ENCODE measurements at places on chromosomes 7 and 10.

DNA sequence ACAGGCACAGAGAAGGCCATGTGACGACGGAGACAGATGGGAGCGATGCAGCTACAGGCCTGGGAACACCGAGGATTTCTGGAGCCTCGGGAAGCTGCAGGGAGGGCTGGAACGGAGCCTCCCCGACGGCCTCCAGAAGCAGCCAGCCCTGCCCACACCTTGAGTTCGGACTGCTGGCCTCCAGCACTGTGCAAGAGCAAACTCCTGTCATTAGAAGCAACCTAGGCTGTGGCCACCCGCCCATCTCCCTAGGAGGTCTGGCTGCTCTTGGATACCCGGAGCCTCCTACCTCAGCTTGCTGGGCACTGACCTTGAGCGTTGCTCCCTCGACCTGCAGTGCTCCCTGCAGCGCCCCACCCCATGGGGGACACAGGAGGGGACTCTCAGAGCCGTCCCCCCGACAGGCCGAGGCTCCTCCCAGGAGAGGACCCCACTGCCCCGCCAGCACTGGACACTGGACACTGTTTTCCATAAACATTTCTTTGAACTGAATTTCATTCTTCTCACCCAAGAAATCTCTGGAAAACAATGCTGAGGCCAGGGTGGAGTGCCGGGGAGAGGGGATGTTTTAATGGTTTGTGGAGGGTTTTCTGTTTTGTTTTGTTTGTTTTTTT is 22.5 kb upstream of the TNRC18 start:
- no peak for DNase-seq

DNA sequence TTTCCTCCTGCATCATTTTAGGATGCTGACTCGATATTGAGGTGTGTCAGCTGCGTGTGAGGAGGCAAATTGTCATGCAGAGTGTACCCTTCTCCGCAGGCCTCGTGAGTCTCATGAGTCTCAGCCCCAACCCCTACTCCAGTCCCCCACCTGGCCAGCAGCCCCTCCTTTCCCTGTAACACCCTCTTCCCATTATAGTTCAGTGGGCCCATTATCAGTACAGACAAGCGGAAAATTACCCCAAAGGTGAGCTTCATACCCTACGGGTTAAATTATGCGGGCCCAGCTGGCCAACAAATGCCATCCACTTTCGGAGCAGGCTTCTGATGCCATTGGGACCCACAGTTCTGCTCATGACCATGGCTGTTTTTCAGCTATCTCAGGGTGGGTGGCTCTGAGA is 25.2 kb downstream of the SFTPD start:
- no peak for DNase-seq

- no peak for DNase-seq
Measured at GRCh38 chr10:8637640-8638039, 583.2 kb downstream of the GATA3 start.

GRCh38 chr10:91006001-91006751 is 85.3 kb upstream of the ANKRD1 start:
- DNase-seq = peak; percentile 19

DNA sequence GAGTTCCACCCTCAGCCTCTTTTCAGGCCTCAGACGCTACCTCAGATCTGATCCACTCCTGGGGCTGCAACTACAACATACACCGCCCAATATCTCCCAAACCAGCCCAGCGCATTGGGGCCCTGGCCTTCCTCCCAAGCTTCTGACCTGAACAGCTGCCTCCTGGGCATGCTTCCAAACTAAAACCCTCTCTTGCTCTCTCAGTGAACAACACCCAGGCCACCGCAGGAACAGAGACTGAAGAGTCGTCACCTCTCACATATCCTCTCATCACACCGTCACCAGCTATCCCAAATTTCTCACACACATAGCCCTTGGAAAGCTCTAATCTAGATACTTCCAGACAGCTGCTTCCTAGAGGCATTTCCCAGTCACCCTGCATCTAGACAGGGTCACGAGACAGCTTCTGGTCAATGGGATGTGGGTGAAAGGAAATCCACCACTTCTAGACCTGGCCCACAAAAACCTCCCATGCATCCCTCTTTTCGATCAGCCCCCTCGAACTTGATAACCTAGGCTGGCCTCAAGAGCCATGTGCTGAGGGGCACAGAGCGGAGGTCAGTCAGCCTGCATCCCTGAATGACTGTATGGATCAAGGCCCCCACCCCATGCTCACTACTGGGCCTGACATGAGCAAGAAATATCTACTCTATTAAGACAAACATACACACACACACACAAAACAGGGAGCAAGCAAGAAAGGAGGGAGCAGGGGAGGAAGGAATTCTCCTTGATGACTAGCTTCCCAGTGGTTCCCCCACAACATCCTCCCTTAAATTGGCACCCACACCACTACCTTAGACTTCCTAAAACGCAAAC is 1.8 kb downstream of the PARP12 start:
- DNase-seq = no peak

DNA sequence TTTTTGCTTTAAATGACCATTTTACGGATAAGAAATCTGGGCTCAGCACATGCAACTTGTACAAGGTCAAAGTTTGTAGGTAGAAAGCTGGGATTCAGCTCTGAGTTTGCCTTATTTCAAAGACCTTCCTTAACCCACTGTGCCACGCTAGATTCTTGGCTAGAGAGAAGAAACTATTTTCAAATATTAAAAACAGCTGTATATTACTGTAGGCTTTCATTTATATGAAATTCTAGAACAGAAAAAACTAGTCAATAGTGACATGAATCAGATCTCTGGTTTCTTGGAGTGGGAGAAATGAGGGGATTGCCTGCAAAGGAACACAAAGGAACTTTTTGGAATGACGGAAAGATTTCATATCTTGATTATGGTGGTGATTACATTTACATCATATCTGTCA is 53.0 kb upstream of the C1GALT1 start:
- no peak for DNase-seq

- no peak for DNase-seq
Measured at GRCh38 chr10:33547976-33548375, 213.5 kb upstream of the NRP1 start.

DNA sequence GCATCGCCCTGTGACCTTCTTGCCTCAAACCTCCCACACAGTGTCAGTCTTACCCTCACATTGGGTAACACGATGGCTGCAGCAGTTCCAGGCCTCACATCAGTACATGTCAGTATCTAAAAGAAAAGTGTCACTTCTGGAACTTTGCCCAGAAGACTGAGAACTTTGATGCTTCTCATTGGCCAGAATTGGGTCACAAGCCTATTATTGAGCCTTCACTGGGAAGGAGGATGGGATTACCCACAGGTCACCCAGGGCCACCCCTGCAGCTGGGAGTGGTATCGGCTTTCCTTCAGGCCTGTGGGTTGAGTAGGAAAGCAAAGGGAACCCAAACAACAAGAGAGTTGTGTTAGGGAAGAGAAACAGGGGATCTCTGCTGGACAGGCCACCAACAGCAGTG is 111.5 kb downstream of the NPY start:
- DNase-seq = no peak

- no peak for DNase-seq
Measured at GRCh38 chr10:88883448-88883809, 3.4 kb downstream of the STAMBPL1 start.

DNA sequence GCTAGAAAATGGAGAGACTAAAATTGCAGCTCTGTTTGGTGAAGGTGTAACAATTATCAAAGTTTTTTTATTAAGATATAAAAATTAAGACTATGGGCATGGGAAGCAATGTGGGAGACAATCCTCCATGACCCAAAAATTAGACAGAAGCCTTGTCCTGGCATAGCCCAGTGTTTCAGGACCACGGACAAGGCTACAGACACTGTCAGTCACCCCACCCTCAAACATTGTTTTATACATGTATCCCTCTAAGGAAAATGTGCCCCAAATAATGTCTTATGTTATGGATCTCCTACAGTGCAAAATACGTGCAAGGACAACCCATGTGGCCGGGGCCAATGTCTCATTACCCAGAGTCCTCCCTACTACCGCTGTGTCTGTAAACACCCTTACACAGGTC is 24.0 kb downstream of the HABP2 start:
- no peak for DNase-seq

DNA sequence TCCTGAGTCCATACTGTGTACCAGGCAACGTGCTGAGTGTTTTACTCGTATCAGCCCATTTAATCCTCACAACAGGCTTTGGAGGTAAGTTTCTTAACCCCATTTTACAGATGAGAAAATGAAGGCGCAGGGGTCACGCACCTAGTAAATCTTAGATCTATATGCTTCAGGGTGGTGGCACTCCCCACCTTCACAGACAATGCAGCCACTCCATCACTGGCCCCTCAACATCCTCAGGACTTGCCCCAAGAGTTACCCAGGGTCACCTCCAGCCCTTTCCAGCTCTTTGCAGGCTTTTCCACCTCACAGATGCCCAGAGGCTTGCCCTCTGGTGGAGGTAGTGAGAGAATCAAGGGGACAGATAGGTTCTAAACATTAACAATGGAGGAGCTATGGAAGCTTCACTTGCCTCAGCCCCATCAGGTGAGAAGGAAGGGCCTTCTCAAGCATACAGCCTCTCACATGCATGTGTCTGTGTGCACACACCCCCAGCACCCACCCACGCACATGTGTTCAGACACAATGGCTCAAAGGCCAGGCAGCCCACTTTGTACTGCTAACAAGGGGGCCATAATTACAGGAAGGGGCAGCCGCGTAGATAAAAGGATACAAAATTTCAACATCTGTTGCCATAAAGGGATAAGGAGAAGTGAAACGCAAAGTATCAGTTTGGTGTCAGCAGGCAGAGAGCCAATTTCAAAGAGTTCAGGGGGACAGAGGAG is 29.1 kb downstream of the DPCD start:
- DNase-seq = no peak

DNA sequence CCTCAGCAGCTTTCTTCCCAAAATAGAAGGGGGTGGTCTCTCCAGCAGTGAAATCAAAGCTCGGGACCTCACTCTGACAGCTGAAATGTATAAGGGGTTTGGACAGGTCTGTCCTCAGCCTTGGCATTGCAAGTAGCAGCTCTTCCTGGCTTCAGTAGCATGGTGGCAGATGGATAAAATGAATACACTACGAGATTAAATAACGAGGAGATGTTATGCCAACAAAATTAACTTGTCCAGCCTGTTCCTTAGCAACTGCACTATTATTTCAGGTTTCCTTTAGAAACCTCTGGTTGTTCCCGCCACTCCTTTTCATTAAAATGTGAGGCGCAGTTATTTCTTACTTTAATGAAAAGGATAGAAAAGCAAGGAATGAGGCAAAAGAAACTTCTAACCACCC is 24.9 kb downstream of the PRLHR start:
- DNase-seq = no peak

- DNase-seq = peak; percentile 32
Measured at GRCh38 chr7:155896531-155897263, 84.4 kb upstream of the SHH start.

DNA sequence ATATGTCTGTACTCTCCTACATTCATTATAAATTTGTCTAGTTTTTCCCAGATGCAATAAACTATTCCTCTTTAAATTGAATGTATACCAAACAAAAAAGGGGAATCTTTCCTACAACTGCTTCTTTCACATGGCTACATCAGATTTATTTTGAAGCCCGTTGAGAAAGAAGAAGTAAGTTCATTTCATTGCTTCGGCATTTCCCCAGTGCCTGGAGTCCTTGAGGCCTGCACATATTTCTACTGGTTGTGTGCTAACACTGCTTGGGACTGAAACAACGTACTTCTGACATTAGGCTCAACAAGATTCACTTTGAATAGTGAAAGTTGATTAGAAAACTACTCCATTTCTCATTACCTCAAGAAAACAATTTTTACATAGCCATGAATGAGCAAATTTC is 201.7 kb downstream of the PHF14 start:
- no peak for DNase-seq

DNA sequence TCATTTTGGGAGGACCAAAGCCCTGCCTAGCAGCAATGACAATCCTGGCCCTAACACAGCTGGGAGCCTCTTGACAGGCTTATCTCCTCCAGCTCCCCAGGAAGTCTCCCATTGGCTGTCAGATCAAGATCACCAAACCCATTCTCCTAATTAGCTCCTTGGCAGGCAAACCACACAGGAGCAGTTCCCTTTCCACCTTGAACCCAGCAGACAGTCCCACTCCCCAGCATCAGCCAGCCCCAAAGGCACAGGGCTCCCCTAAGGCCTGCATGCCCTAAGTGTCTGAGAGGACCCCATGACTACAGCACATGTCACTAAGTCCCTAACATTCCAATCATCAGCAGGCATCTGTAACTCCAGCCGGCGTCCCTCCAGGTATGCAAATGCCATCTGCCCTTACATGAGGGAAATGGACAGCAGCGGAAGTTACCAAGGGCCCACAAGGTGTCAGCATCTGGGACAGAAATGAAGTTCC is 348.5 kb downstream of the KCNMA1 start:
- no peak for DNase-seq

GRCh38 chr7:33761449-33762080 is 143.8 kb upstream of the BMPER start:
- no peak for DNase-seq

GRCh38 chr7:50073093-50073492 is 20.0 kb downstream of the ZPBP start:
- no peak for DNase-seq

GRCh38 chr10:80277016-80277415 is 12.4 kb downstream of the MAT1A start:
- no peak for DNase-seq

- no peak for DNase-seq
Measured at GRCh38 chr7:88885131-88885530, 89.6 kb upstream of the TEX47 start.

DNA sequence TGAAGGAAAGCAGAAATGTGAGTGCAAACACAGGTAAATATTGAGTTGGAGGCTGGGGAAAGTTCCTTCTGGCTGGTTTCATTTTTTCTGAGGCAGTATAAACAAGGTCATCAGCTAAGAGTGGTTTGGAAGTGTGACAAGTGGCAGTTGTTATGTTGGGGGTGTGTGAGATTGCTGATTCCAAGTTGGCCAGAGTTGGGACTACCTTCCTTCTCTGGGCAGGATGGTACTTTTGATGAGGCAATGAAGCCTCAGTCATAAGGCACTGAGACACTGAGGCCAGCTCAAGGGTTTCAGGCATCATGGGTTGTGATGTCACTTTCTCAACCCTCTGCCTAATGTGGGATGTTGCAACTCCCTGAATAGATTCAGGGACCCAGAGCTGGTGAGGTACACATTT is 8.2 kb upstream of the PTTG1IP2 start:
- DNase-seq = no peak

All from kidney glomerular epithelial cell (primary cell).